ENCODE measurements at places on chromosomes 2 and 18. TPM values are rescaled to one million over a fixed set of nuclear protein-coding genes. Genes with fewer than 3 reads are reported as not detected.

- peaks cover 20% of the 10 kb centered on the region for H3K4me1 ChIP-seq
- no peak overlapping the region for H3K27ac ChIP-seq
- H3K27me3 ChIP-seq = no peaks in the 10 kb centered on the region
- H3K4me3 ChIP-seq = no peak overlapping the region
These were observed 119.7 kb downstream of the PMAIP1 start for GRCh38 chr18:60019463-60019840.

DNA sequence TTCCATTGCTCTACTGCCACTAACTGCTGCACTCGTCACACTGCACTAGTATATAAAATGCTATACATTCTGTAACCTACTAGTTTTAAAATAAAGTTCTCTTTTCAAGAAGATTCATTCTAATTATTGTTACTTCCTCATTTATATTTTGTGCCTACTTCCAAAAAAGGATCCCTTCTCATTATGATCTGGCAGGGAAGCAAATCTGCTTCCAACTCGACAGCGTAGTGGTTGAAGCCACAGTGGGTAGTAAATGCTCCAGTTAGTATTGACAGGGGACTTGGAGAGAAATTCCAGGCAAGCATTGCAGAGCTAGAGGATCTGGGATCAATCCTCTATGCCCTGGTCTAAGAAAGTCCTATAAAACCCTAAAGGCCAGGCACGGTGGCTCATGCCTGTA, 53.3 kb upstream of the AP1S3 start:
- peaks cover 11% of the 10 kb centered on the region for H3K4me1 ChIP-seq
- H3K27me3 ChIP-seq = no peaks in the 10 kb centered on the region
- no peak overlapping the region for H3K27ac ChIP-seq
- peaks cover 24% of the 10 kb centered on the region for H3K36me3 ChIP-seq

DNA sequence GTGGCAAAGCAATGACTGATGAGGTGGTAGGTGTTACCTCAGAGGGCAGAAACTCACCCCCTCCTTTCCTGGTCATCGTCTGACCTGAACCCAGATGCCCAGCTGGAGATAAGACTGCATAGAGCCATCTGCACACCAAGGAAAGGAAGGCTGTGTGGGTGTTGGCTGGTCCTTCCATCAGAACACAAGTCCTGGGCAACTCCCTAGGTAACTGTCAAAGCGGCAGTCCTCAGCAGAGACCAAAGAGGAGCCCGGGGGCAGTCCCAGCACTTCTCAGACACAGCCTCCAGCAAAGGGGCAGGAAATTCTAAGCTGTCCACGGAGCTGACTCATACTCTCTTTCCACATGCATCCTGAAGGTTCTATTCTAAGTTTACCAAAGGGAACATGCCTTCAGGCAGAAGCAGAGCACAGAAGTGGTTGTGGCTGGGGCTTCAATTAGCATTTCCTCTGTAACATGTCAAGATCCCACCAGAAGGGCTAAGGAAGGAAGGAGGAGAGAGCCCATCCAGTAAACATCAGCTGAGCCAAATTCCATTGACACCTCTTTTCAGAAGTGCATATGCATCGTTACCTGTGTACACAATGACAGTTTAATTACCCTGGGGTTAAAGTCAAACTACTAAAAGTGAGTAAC, 54.7 kb downstream of the SPRED2 start:
- no peaks in the 10 kb centered on the region for H3K27me3 ChIP-seq
- H3K36me3 ChIP-seq = no peaks in the 10 kb centered on the region
- DNase-seq = no peak
- no peak overlapping the region for H3K4me3 ChIP-seq

DNA sequence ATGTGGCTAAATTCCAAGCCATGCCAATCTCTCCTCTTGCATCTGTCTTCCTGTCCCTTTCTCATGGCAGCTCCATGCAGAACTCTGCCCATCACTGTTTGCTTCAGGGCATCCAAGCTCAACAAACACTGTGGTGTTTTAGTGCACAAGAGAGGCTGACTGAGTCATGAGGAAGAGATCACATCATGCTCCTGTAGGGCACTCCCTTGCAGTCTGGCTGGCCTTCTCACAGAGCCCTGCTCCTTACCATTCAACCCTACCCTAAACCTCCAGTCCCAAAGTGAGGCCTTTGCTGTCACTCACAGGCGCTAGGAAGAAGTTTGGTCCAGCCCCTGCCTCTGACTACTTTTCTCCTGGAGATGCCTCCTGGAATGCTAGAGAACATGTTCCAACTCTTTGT, 194.0 kb downstream of the LRATD1 start:
- H3K36me3 ChIP-seq = no peaks in the 10 kb centered on the region
- H3K27ac ChIP-seq = no peak overlapping the region
- H3K27me3 ChIP-seq = no peaks in the 10 kb centered on the region
- no peak overlapping the region for H3K4me3 ChIP-seq
- H3K4me1 ChIP-seq = no peaks in the 10 kb centered on the region

The CYTIP gene
- total RNA-seq = 0.27 TPM

GRCh38 chr2:189444322-189444721, 3.0 kb downstream of the WDR75 start:
- H3K27me3 ChIP-seq = no peaks in the 10 kb centered on the region
- H3K4me1 ChIP-seq = peaks cover 17% of the 10 kb centered on the region
- H3K36me3 ChIP-seq = peaks cover 4% of the 10 kb centered on the region
- no peak for DNase-seq
- H3K4me3 ChIP-seq = no peak overlapping the region
- H3K27ac ChIP-seq = no peak overlapping the region

DNA sequence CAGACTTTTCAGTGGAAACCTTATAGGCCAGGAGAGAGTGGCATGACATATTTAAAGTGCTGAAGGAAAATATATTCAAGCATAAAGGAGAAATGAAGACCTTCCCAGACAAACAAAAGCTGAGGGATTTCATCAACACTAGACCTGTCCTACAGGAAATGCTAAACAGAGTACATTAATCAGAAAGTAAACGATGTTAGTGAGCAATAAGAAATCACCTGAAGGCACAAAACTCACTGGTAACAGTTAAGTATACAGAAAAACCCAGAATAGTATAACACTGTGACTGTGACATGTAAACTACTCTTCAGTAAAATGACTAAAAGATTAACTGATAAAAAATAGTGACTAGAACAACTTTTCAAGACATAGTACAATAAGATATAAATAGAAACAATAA, 87.4 kb downstream of the ATP8B1 start:
- no peaks in the 10 kb centered on the region for H3K27me3 ChIP-seq
- H3K36me3 ChIP-seq = peaks cover 12% of the 10 kb centered on the region
- no peak for DNase-seq
- H3K27ac ChIP-seq = no peak overlapping the region

- H3K27me3 ChIP-seq = no peaks in the 10 kb centered on the region
- no peaks in the 10 kb centered on the region for H3K4me1 ChIP-seq
- no peak for DNase-seq
- H3K36me3 ChIP-seq = no peaks in the 10 kb centered on the region
- no peak overlapping the region for H3K27ac ChIP-seq
These were observed 684.6 kb upstream of the SOX11 start for GRCh38 chr2:5007596-5007995.

DNA sequence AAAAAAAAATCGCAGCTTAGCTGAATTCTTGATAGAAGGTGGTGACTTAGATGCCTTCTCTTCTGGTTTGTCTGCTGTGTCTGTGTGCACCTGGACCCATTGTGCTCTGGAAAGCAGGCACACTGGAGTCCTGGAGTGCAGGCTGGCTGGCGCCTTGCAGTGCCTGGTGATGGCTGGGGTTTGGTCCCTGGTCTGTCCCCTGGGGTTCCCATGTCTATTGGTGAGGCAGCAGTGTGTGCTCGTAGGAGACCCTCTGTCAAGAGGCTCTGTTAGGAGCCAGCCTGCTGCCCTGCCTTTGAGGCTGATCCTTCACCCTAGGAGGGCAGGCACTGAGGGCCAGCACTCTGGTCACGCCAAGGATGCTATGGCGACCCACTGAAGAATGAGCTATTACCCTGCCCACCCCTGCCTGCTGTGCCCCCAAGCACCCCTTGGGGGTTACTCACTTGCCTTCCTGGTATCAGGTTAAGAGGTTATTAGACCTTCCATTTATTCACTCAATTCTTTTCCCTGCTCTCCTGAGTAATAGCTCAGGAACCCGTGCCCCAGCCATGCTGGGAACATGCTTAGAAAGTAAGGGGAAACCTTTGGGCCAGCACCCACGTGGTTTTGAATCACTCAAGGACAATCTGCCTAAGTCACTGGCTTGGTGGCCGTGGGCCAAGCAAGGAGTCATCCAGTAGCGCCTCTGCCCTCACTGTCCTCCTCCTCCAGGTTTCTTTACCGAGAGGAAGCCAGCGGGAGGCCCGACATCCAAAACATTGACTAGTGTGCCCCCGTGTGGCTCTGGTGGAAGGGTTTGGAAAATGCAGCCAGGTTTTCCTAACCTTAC, 284.5 kb downstream of the PRKCE start:
- no peaks in the 10 kb centered on the region for H3K27me3 ChIP-seq
- peaks cover 35% of the 10 kb centered on the region for H3K4me1 ChIP-seq
- H3K36me3 ChIP-seq = no peaks in the 10 kb centered on the region
- H3K4me3 ChIP-seq = peak overlapping the region; percentile 7
- peak overlapping the region; percentile 92 for H3K27ac ChIP-seq

DNA sequence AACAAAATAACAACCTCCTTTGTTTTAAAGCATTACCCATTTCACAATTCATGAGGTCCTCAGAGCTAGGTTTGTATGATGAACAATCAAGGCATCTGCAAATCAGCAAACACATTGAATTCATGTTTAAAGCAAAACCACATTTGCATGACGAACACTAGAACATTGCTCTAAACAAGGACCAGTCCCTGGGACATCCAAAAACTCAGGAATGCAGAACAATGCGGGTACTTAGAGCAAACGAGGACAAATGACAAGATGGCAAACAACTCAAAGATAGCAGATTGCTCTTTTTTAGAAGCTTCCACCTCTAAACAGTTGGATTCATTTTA, 45.7 kb upstream of the RALBP1 start:
- no peak overlapping the region for H3K4me3 ChIP-seq
- H3K27me3 ChIP-seq = no peaks in the 10 kb centered on the region
- no peak for DNase-seq
- H3K36me3 ChIP-seq = no peaks in the 10 kb centered on the region

The RGPD3 gene
- total RNA-seq = not detected

The DNAH6 gene
- 0.12 TPM for total RNA-seq

The ITPRIPL1 gene
- total RNA-seq = 2.8 TPM

The PDCD1 gene
- total RNA-seq = not detected

- H3K27ac ChIP-seq = no peak overlapping the region
- H3K36me3 ChIP-seq = no peaks in the 10 kb centered on the region
- H3K4me3 ChIP-seq = no peak overlapping the region
- peaks cover 14% of the 10 kb centered on the region for H3K27me3 ChIP-seq
These were observed 180.1 kb downstream of the EN1 start for GRCh38 chr2:118667348-118667747.

DNA sequence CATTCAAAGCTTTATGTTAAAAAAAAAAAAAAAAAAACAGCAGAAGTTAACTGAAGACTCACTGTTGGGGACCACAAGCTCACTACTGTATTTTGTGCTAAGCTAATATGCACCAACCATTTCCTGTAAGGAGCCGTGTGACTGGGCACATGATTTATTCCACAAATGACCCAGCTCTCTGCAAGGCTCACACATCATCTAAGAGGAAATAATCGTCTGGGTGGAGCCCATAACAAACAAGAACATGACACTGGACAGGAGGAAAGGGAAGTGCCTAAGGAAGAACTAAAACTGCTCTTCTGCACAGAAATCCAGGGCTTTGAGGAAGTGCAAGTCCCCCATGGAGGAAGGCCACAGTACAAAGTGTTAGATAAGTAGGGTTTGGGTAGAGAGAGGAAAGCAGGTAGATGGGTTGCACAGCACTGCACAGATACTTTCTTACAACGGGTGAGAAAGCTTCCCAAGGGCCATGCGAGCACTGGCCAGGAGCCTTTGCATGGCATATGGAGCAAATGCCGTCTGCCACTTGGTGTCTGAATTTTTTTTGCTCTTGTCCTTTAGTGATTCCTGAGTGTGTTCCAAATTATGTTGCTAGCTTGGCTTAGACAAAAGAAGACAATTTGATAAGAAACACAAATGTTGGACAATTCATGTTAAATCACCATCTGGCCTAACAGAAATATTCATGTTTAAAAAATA, 24.4 kb downstream of the NFE2L2 start:
- H3K4me3 ChIP-seq = peak overlapping the region; percentile 24
- H3K27ac ChIP-seq = peak overlapping the region; percentile 99
- DNase-seq = no peak
- peaks cover 92% of the 10 kb centered on the region for H3K4me1 ChIP-seq
- H3K36me3 ChIP-seq = peaks cover 1% of the 10 kb centered on the region
- H3K27me3 ChIP-seq = no peaks in the 10 kb centered on the region

GRCh38 chr18:36203360-36203895, 16.1 kb downstream of the MOCOS start:
- no peak for DNase-seq
- no peaks in the 10 kb centered on the region for H3K27me3 ChIP-seq
- peaks cover 29% of the 10 kb centered on the region for H3K36me3 ChIP-seq
- H3K4me3 ChIP-seq = no peak overlapping the region
- no peak overlapping the region for H3K27ac ChIP-seq

- H3K4me1 ChIP-seq = no peaks in the 10 kb centered on the region
- DNase-seq = no peak
- H3K27ac ChIP-seq = no peak overlapping the region
- no peak overlapping the region for H3K4me3 ChIP-seq
These were observed 266.4 kb downstream of the THSD7B start for GRCh38 chr2:137031731-137032130.

The PREB gene
- total RNA-seq = 53.0 TPM

The LHCGR gene
- not detected for total RNA-seq

The PRSS56 gene
- not detected for total RNA-seq

DNA sequence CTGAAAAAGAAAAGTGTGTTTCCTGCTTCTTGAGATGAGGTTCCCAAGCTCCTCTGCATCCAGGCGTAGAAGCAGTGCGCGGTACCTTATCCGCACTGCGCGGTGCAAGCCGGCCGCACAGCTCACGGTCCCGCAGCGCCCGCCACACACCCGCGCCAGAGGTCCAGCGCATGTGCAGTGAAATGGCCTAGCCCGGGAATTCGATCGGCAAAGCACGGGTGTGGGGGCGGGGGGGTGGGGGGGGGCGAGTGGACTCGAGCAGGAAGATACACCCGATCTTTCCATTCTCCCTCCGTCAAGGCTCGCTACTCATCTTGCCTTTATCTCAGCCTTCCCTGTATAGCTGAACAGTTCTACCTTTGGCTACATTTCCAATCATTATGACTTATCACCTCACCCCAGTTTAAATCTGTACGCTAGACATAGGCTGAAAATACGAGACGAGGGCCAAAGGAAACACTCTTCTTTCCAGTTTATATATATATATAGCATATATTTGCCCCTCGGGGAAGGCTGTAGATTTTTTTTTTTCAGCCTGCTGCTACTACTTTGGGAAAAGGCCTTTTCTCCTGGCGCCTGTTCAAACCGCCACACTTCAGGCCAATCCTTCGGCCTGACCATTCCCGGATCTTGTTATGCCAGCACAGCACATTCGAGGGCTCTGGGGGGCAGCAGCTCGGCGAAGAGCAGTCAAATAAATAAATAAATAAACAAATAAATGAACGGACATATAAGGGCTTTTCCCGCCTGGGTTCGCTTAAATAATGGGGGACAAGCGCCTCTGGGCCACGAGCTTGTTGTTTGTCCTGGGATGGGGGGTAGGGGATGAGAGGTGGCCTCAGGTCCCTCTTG, 10.4 kb downstream of the HOXD8 start:
- H3K27me3 ChIP-seq = peaks cover 80% of the 10 kb centered on the region
- peaks cover 11% of the 10 kb centered on the region for H3K4me1 ChIP-seq
- H3K4me3 ChIP-seq = no peak overlapping the region
- no peak for DNase-seq
- peaks cover 10% of the 10 kb centered on the region for H3K36me3 ChIP-seq
- H3K27ac ChIP-seq = no peak overlapping the region

Data from chondrocyte (in vitro differentiated cells).